ENCODE measurements at places on chromosomes 1 and 21.

DNA sequence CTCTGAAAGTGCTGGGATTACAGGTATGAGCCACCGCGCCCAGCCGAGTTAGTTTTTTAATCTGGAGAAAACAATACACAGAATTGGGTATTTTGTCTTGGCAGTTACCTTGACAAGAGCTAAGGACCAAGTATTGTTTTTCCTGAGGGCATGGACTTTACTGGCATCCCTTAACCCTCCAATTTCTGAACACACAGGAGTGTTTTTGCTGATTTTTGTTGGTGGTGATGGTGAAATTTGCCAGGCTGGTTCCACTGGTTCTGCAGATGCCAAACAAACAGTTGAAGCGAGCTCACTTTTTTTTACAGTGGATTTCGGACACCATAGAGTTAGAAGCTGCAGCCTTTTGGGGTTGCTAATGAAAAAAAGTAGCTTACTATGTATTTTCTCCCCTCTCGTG lies 37.2 kb upstream of the SH3D21 start:
- DNase-seq: no peak

DNA sequence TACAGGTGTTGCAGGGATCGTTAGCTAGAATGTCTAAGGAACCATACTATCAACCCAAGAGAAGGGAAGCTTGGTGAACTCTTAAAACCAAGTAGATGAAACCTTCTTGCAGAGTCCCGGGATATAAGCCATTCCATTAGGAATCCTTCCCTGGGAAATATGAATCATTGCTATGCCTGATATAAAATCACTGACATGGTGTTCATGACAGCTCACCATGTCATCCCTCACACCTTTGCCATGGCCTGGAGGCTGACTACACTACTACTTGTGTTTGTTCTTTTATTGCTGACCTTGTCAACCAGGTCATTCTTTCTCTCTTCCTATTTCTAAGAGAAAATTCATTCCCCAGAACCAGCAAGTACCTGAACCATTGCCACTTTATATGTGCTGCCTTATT lies 12.1 kb downstream of the ST6GALNAC3 start:
- no peak for DNase-seq

- DNase-seq: no peak
These were observed 90.7 kb upstream of the CSF3R start for GRCh38 chr1:36573445-36573844.

DNA sequence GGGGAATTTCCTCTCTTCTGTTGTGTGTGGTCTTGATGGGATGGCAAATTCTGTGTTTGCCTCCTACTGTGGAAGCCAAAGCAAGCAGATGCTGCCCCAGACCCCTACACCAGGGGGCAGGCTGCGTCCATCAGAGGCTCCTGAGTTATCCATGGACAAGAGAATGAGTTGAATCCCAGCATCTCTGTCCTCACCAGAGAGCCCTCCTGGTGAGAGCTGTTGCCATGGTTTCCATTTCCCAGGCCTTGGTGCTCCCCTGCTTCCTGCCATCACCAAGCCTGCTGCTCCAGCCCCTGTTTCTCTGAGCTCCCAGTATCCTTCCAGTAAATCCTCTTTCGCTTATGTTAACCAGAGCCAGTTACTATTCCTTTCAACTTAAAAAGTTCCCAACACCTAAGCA lies 20.4 kb upstream of the GNG12 start:
- peak; percentile 85 for DNase-seq

DNA sequence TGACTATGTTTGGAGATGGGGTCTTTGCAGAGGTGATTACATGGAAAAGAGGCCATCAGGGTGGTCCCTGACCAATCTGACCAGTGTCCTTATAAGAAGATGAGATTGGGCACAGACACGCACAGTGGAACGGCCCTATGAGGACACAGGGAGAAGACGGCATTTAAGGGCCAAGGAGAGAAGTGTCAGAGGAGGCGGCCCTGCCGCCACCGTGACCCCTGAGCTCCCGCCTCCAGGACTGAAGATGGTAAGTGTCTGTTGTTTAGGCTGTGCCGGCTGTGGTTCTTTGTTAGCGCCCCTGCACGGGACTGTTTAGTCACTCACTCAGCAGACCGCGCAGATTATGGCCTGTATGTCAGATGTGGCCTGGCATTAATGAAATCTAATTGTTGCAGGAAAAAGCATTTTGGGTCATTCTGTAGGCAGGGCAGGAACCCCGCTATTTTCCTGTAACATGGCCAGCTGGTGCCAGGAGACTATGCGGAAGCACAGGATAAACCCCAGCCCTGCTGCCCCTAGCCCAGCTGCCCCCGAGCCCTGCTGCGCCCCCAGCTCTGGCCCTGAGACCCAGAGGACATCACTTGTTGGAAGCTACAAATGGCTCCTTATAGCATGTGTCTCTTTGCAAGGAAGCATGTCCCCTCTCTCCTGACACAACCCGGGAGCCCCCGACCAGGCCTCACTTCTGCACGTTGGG lies 53.7 kb upstream of the RIPK4 start:
- DNase-seq: no peak

DNA sequence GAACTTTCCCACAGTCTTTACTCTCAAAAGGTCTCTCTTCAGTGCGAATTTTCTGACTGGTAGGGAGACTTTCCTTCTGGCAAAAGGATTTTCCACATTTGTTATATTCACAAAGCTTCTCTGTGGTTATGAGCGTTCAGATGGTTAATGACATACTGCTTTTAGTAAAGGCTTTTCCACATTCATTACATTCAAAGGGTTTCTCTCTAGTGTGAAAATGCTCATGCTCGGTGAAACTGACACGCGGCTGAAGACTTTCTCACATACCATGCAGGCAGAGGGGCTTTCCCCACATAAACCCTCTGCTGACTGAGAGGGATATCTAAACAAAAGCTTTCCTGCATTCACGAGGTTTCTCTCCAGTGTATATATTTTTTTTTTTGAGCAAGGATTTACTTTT lies 9.9 kb upstream of the KLF18 start:
- no peak for DNase-seq

- no peak for DNase-seq
These were observed 411.4 kb upstream of the DEPDC1 start for GRCh38 chr1:68908316-68908715.

DNA sequence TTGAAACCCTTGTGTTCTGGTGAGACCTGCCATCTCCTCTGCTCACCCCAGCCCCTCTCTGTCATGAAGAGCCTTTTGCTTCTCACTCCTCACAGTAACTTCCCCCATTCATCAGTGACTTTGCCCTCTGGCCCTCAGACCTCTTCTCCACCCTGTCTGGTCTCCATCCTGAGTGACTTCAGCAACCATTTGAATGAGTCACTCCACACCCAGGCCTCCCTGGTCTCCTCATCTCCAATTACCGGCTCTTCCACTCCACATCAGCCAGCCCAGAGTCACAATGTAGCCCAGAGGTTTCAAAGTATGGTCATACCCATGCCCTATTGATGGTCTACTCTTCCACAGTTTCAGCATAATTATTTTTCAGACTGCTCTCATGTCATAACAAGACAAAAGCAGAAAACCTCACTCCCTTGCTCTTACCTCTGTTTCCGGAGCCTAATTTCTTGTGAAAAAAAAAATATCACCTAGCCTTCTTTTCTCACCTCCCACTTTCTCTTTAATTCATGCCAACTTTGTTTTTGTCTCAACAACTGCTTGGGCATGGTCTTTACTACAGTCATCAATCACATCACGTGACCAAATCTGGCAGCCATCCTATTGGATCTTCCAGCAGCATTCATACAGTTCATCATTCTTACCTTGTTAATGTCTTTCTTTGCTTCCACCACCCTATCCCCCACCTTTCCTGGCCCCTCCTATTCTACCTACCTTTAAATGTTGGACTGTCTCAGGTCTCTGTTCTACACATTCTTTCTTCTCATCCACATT lies 35.6 kb upstream of the NEK7 start:
- DNase-seq: no peak
